ENCODE measurements at places on chromosomes 16 and 17.

GRCh38 chr16:65445313-65446260 is 323.7 kb upstream of the CDH11 start:
- peak; percentile 21 for DNase-seq

- DNase-seq, result no peak
Observed at GRCh38 chr16:48885471-48885870, 275.5 kb upstream of the N4BP1 start.

- DNase-seq, result no peak
Observed at GRCh38 chr16:89695086-89695874, 6.2 kb downstream of the SPATA2L start.

GRCh38 chr16:31393056-31393455 is at the start of gene ITGAD:
ITGAD (plus strand) TSS chr16:31393335; CDS start chr16:31393361, 26 bp downstream.
- DNase-seq, result no peak

- DNase-seq, result no peak
Observed at GRCh38 chr17:77217566-77217965, 76.8 kb downstream of the SEC14L1 start.

Measured in AG08395 (cell line).